Psoas muscle (tissue), 8 donors: ENCODE measurements at places on chromosomes 1 and 21. TPM values are rescaled to one million over a fixed set of nuclear protein-coding genes. Genes with fewer than 3 reads are reported as not detected.

Gene FTCD
- polyA plus RNA-seq, result 0.09 TPM

Gene RNF115
- 52.6 TPM for polyA plus RNA-seq

- no peak for DNase-seq
- no peak overlapping the region for H3K27ac ChIP-seq
- no peaks in the 10 kb centered on the region for H3K36me3 ChIP-seq
- no peaks in the 10 kb centered on the region for H3K27me3 ChIP-seq
- no peaks in the 10 kb centered on the region for H3K4me1 ChIP-seq
These were observed 113.6 kb downstream of the DMRTB1 start for GRCh38 chr1:53572815-53573173.

DNA sequence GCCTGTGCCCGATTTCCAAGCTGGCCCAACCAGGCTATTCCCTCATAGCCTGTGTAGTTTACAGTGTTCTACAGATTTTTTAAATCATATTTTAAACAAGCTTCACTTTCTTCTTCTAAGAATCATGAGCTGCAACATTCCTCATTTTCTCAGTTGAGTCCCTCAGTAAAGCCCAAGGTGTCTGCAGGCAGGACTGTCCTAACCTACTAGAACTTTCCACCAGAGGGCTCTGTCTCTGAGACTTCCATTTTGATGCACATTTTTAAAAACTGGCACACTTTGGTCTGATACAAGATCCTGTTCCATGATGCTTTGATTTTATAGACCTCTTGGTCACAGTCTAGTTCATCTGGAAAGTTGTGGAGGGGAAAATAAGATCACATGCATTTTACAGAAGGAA, 21.6 kb upstream of the SLAMF6 start:
- no peak for DNase-seq
- H3K4me1 ChIP-seq, result no peaks in the 10 kb centered on the region
- no peaks in the 10 kb centered on the region for H3K27me3 ChIP-seq
- H3K36me3 ChIP-seq, result no peaks in the 10 kb centered on the region
